ENCODE measurements at places on chromosomes 11 and 22. TPM values are rescaled to one million over a fixed set of nuclear protein-coding genes. Genes with fewer than 3 reads are reported as not detected.

DNA sequence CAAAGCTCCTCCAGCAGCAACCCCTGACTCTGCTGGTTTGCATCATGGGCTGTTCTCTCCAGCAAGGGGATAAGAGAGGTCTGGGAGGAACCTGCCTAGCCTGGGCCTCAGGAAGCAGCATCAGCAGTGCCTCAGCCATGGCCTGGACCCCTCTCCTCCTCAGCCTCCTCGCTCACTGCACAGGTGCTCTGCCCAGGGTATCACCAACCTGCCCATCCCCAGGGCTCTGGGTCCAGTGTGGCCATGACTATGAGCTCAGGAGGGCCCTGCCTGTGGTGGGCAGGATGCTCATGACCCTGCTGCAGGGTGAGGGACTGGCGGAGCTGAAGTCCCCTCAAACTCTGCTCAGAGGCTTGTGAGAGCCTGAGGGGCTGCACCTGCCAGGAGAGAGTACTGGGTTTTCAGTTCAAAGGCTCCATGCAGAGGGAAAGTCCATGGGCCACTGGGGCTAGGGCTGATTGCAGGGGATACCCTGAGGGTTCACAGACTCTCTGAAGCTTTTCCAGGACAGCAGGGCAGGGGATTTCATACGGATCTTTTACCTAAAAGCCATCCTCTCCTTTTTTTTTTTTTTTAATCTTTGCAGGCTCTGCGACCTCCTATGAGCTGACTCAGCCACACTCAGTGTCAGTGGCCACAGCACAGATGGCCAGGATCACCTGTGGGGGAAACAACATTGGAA is 115.8 kb upstream of the IGLL5 start:
- no peak for DNase-seq

DNA sequence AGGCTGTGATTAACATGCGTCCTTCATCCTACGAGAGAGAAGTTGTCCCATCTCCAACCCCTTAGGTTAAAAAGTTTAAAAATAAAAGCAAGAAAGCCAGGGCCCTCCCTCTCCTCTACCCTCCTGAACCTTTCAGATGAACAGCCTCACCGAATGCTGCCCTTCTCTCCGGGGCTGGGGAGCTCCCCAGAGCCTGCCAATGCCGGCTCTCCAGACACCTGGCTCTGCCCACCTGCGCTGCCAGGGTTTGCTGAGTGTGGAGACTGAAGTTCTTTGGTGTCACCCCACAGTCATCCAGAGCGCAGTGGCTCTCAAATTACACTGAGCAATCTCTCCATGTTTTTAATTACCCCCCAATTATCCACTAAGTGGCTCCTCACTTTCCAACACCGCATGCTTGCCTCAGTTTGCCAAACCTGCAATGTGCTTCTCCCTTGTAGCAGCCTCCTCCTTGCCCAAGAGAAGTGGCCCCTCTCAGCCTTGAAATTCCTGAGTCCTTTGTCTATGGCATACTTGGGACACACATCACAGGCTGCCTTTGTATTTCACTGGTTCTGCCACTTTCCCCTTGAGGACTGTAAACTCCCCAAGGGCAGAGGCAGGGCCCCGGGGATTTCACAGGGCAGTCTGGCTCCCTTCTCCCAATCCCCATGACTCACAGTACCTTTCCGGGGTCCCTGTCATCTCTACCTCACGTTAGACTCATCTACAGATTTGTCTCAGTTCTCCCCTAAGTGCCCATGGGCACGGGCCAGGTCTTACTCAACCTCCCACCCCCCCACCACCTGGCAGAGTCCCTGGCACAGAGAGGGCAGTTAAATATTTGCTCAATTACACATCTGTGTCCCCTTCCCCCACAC is 2.0 kb downstream of the MYH9 start:
- peak; percentile 77 for DNase-seq

- DNase-seq, result no peak
These were observed 258.5 kb upstream of the KIRREL3 start for GRCh38 chr11:127259102-127259501.

The PIH1D2 gene
- 2.4 TPM for total RNA-seq

- DNase-seq, result peak; percentile 99
These were observed 4.4 kb upstream of the WEE1 start for GRCh38 chr11:9568854-9569587.

DNA sequence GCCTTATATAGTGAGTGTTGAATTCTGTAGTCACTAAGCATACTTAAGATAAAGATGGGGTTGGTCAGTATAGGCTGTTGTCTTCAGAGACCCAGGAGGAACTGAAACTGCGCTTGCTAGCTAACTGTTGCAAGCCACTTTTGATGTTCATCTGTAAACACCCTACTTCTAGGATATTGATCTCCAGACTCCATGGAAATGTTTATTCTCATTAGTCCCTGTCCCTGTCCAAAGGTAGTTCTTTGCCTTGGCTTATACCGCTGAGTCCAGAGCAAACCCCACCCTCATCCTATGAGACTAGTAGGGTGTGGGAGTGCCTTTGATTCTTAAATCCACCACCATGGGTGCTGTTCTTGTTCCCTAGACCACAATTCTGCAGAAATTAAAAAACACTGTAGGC is 36.4 kb downstream of the DEPDC5 start:
- no peak for DNase-seq

The TRABD gene
- total RNA-seq, result 52.2 TPM

The GLB1L3 gene
- total RNA-seq, result 0.92 TPM

The LRP4 gene
- total RNA-seq, result 9.5 TPM

The CUL5 gene
- total RNA-seq, result 19.9 TPM

DNA sequence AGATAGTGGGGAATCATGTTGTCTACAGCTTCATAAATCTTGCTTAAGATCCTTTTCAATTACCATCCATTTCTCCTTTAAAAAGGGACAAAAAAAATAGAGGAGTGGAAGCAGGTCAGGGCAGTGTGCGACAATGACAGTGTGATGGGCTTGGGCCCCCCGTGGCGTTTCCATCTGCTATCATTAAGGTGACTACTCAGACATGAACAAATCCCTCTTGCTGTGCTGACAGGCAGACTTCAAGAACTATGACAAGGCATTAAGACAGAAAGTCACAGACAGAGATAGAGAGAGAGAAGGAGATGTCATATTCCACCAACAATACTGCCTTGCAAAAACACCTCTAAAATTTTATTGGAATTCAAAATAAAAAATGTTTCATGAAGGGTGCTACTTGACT is 263.2 kb downstream of the DCDC1 start:
- DNase-seq, result no peak

GRCh38 chr11:61654397-61654829 is 25.8 kb upstream of the DAGLA start:
- no peak for DNase-seq

DNA sequence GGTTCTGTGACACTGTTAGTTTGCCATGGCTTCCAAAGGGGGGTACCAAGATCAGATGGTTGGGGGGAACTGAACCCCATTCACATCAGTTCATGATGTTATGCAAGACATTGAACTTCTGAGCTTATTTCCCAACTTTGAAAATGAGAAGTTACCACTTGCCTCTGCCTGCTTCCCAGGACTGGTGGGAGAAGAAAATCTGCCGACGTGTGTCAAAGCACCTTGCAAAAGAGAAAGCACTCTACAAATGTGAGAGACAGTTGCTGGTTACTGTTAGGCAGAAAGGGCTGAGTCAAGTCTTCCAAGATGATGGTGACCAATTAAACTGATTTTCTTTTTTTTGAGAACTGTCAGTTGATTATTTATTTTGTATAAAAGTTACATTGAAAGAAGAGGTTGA is 45.6 kb downstream of the SMCO4 start:
- no peak for DNase-seq

DNA sequence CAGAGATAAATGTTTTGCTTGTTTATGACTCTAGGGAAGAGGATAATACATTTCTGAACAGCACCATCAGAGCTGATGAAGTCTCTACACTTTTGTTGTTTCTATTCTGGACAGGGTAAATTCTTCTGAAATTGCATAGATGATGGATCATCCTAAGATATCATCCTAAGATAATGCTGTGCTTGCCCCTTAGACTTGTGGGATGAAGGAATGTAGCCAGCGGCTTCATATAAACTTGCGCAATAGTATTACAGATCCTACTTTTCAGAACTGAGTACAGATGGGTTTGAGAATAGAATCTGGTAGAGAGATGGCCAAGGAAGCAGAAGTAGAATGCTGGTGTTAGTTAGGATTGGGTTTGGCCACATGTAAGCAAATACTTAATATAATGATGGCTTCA is 61.0 kb downstream of the NCAM1 start:
- DNase-seq, result no peak

The MUC6 gene
- total RNA-seq, result not detected

The OR51I1 gene
- total RNA-seq, result not detected

The OR8G1 gene
- not detected for total RNA-seq

- DNase-seq, result no peak
These were observed 131.2 kb downstream of the VPREB1 start for GRCh38 chr22:22375576-22376351.

- DNase-seq, result no peak
These were observed 9.4 kb upstream of the TECTA start for GRCh38 chr11:121091492-121092152.

All from foreskin keratinocyte (primary cell).